ENCODE measurements at places on chromosomes 12 and 14.
A peak's percentile ranks its signal among the peaks of the same experiment; 100 is the strongest.

DNA sequence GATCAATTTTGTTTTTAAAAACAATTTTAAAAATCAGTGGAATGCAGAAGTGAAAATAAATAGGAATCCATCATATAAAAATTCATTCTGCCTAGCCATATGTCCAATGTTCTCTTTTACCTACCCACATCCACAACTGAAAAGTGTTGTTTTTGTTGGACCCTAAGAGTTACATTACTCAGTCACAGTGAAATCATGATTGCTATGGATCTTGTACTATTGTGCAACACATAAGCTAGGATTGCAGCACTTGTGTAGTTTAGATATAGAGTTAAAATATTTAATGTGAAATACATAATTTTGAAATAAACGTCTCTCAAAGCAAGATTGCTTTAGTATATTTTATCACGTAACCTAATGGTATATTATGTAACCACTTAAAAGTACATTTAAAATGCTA lies 213.3 kb upstream of the CLEC14A start:
- DNase-seq, result no peak

DNA sequence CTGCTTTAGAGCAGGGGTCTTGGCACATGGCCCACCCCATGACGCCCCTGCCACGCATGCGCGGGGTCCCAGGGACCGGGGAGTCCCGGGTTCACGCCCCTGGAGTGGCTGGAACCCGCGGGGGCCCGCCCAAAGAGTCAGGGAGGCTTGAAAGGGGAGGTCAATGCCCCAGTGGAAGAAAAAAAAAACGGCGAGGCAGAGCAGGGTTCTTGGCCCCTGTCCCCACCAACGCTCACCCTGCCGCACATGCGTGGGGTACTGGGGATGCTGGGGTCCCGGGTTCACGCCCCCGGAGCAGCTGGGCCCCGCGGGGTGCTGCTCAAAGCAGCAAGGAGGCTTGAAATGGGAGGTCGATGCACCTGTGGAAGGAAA lies 319.1 kb downstream of the ALG10 start:
- no peak for DNase-seq

GRCh38 chr14:59771577-59771976 lies 99.0 kb downstream of the RTN1 start:
- DNase-seq, result peak; percentile 92

DNA sequence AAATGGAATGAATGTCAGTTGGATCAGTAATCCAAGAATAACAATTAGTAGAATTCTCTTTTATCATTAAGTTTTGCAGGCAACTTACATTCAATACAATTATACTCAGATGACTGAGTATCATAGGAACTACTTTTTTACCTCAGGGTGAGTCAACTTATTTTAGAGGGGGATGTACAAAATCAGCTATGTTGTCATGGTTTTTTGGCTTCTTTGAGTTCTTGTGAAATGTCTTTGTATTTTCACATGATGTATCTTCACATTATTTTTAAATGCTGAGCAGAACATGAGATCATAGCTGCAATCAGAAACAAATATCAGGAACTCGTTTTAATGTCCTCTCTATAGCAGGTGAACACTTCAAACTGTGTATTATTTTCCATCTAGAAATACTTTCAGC lies 65.3 kb upstream of the PTPRR start:
- no peak for DNase-seq

- no peak for DNase-seq
Measured at GRCh38 chr14:23644919-23645336, 8.8 kb downstream of the DHRS2 start.

- DNase-seq, result no peak
Measured at GRCh38 chr12:47705229-47705565, 633 bp downstream of the RPAP3 start.

DNA sequence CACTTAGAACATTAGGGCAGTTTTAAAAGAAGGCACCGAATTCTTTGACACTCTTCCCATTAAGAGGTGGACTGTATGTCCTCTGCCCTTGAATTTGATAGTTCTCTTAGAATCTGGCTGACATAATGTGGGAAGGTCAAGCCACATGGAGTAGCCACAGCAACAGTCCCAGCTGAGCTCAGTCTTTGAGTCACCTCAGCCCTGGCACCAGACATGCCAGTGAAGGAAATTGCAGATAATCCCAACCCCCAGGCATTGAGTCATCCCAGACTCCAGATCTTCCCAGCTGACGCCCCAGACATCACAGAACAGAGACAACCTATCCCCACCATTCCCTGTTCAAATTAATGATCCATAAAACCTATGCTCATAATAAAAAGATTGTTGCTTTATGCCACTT lies 83.4 kb downstream of the GTF2A1 start:
- no peak for DNase-seq

- DNase-seq, result no peak
Measured at GRCh38 chr14:61518403-61518802, 176.9 kb upstream of the HIF1A start.
